Iris pigment epithelial cell (primary cell): ENCODE measurements at places on chromosomes 13 and 19.

GRCh38 chr13:98189841-98190505, 12.9 kb upstream of the RNF113B start:
- DNase-seq = no peak

GRCh38 chr19:29666578-29667386, 1.5 kb downstream of the PLEKHF1 start:
- DNase-seq = peak; percentile 74

- no peak for DNase-seq
Observed at GRCh38 chr19:50943074-50943828, 9.6 kb downstream of the KLK5 start.

- no peak for DNase-seq
Observed at GRCh38 chr19:18340190-18340989, at the start of gene PGPEP1. Gene PGPEP1 (plus strand): TSS chr19:18340598. CDS start chr19:18340682, 84 bp downstream.

- no peak for DNase-seq
Observed at GRCh38 chr19:45142016-45142725, 18.6 kb downstream of the NKPD1 start.

- peak; percentile 30 for DNase-seq
Observed at GRCh38 chr13:94093652-94094315, 385.7 kb downstream of the DCT start.

GRCh38 chr19:11639602-11640471, 42.6 kb downstream of the ZNF627 start:
- peak; percentile 90 for DNase-seq

DNA sequence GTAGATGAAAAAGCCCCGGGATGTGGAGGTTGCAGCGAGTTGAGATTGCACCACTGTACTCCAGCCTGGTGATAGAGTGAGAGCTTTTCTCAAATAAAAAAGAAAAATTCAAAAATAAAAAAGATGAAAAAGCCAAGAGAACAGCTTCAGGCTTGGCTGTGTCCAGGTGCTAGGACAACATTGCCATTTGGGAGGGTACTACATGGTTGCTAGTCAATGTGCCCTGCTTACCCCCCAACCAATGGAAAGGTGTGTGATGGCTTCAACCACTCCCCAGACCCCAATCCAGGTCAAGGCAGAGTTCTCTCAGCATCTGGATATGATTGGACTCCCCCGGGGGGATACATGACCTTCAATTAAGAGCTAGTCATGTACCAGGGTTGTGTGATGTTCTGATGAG, 2.3 kb upstream of the ANKLE1 start:
- no peak for DNase-seq

- DNase-seq = no peak
Observed at GRCh38 chr13:106498158-106498557, 37.3 kb downstream of the EFNB2 start.

GRCh38 chr19:2166741-2167738, 3.3 kb downstream of the DOT1L start:
- no peak for DNase-seq

GRCh38 chr13:50353651-50354415, 338.6 kb downstream of the KCNRG start:
- DNase-seq = peak; percentile 40

DNA sequence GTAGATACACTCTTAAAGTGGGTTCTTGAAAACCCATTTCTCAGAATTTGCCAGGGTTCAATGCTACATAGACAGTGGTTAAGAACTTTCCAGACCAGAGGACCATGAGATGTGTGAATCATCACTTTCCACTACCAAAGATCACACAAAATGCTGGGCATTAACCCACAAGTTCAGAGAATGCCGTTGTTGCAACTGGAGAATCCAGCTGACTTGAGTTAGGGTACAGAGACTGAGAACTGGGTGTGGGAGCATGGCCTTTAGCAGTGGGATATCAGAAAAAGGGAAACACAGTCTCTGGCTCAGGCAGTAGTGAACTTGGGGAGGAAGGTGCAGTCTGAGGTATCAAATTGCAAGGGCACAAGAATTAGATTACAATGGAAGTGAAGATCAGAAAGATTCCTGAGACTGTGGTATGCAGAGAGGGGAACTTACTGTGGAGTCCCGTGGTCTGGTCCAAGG, 51.5 kb upstream of the WDFY2 start:
- DNase-seq = peak; percentile 53

DNA sequence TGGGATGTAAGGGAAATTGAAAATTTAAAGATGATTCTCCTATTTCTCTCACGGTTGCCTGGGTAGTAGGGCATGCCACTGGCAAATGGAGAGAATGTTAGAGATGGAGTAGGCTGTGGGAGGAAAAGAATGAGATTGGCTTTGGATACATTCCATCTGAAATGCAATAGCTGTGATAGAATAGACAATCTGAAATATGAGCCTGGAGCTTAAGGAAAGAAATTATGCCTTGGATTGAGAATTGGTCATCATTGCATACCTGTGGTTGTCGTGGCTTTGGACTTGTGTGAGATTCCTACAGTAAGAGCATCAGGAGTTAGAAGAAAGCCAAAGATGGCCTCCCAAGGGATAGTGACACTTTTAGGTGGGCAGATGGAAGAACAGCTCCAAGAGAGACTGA, 305.1 kb upstream of the SLC10A2 start:
- peak; percentile 58 for DNase-seq
